Bladder microvascular endothelial cell (primary cell): ENCODE measurements at places on chromosomes 7 and 10. TPM values are rescaled to one million over a fixed set of nuclear protein-coding genes. Genes with fewer than 3 reads are reported as not detected.

Gene TMEM176A
- 0.25 TPM in 1 of 2 replicates, not detected in the other for total RNA-seq

Gene OR13A1
- not detected in 2 replicates for total RNA-seq

Gene MPP7
- total RNA-seq = 0.32 and 10.6 TPM in 2 replicates

Gene INMT
- total RNA-seq = 0.16 and 0.19 TPM in 2 replicates

Gene TACR2
- total RNA-seq = 0.06 TPM in 1 of 2 replicates, not detected in the other

Gene FAM241B
- total RNA-seq = 0.88 TPM in 1 of 2 replicates, not detected in the other

Gene ACBD7
- 2.4 and 3.1 TPM in 2 replicates for total RNA-seq

Gene GCK
- total RNA-seq = under 0.01 and 0.25 TPM in 2 replicates

Gene CHAT
- total RNA-seq = not detected in 2 replicates

Gene MRLN
- not detected in 2 replicates for total RNA-seq

Gene POM121L12
- not detected in 2 replicates for total RNA-seq

Gene VIPR2
- total RNA-seq = not detected in 2 replicates

Gene C7orf33
- not detected in 2 replicates for total RNA-seq

Gene VGF
- not detected in 2 replicates for total RNA-seq

Gene PPP1R17
- total RNA-seq = not detected in 2 replicates

Gene PLAC9
- 0.19 and 0.32 TPM in 2 replicates for total RNA-seq

Gene FBXO24
- total RNA-seq = 0.25 TPM in 1 of 2 replicates, not detected in the other

Gene OGDHL
- 0.16 and 0.25 TPM in 2 replicates for total RNA-seq

Gene TMEM225B
- not detected in 2 replicates for total RNA-seq

Gene CLRN3
- 0.38 TPM in 1 of 2 replicates, not detected in the other for total RNA-seq

Gene ASB10
- total RNA-seq = not detected in 2 replicates

Gene MYO1G
- under 0.01 and 0.13 TPM in 2 replicates for total RNA-seq

Gene RAB19
- total RNA-seq = 1.1 TPM in 1 of 2 replicates, not detected in the other

Gene NPC1L1
- total RNA-seq = under 0.01 TPM in 1 of 2 replicates, not detected in the other

Gene FRMPD2
- total RNA-seq = under 0.01 and 0.50 TPM in 2 replicates

Gene LEP
- not detected in 2 replicates for total RNA-seq

Gene AKR1C4
- not detected in 2 replicates for total RNA-seq

Gene EXOC4
- 88.7 and 134 TPM in 2 replicates for total RNA-seq

Gene LRRC4
- total RNA-seq = 0.76 and 0.97 TPM in 2 replicates

Gene GBX1
- not detected in 2 replicates for total RNA-seq

Gene ABCA13
- under 0.01 TPM in 1 of 2 replicates, not detected in the other for total RNA-seq

Gene MSMB
- not detected in 2 replicates for total RNA-seq

Gene STARD3NL
- total RNA-seq = 76.7 and 110 TPM in 2 replicates

Gene ACTA2
- 27.7 and 59.4 TPM in 2 replicates for total RNA-seq

Gene PDZD7
- 0.16 and 0.44 TPM in 2 replicates for total RNA-seq

Gene STAMBPL1
- 1.0 and 1.3 TPM in 2 replicates for total RNA-seq

Gene IGF2BP3
- 13.1 and 15.0 TPM in 2 replicates for total RNA-seq

Gene ZSWIM8
- 31.6 and 71.6 TPM in 2 replicates for total RNA-seq

Gene SYNPO2L
- under 0.01 TPM in 1 of 2 replicates, not detected in the other for total RNA-seq

Gene JCAD
- total RNA-seq = 55.5 and 124 TPM in 2 replicates

Gene CTTNBP2
- total RNA-seq = not detected in 2 replicates

Gene CASD1
- 11.2 and 22.6 TPM in 2 replicates for total RNA-seq

Gene CXCL12
- total RNA-seq = 2.9 and 17.4 TPM in 2 replicates

Gene ZC3HAV1L
- total RNA-seq = 10.5 and 23.1 TPM in 2 replicates
